Epithelial cell of alveolus of lung (primary cell): ENCODE measurements at places on chromosomes 2 and 18. TPM values are rescaled to one million over a fixed set of nuclear protein-coding genes. Genes with fewer than 3 reads are reported as not detected.

RGPD8 gene
- total RNA-seq = 0.56 and 2.3 TPM in 2 replicates

GCKR gene
- 0.24 and 0.39 TPM in 2 replicates for total RNA-seq

AP1S3 gene
- 3.7 and 5.5 TPM in 2 replicates for total RNA-seq

GPR45 gene
- total RNA-seq = not detected in 2 replicates

CCDC85A gene
- 0.78 TPM in 1 of 2 replicates, not detected in the other for total RNA-seq

ANKRD30BL gene
- not detected in 2 replicates for total RNA-seq

CNRIP1 gene
- 25.4 and 39.2 TPM in 2 replicates for total RNA-seq

TLX2 gene
- total RNA-seq = not detected in 2 replicates

ARHGAP25 gene
- total RNA-seq = 1.4 and 2.2 TPM in 2 replicates

OXER1 gene
- 0.13 and 0.32 TPM in 2 replicates for total RNA-seq

GNLY gene
- total RNA-seq = 0.24 TPM in 1 of 2 replicates, not detected in the other

GPBAR1 gene
- 0.26 and 0.88 TPM in 2 replicates for total RNA-seq

LMAN2L gene
- 22.0 and 24.7 TPM in 2 replicates for total RNA-seq

FKBP7 gene
- total RNA-seq = 48.4 and 102 TPM in 2 replicates

SCYGR4 gene
- not detected in 2 replicates for total RNA-seq

ABCG8 gene
- not detected in 2 replicates for total RNA-seq

CRYGD gene
- not detected in 2 replicates for total RNA-seq

GREB1 gene
- total RNA-seq = 0.13 and 1.4 TPM in 2 replicates

DES gene
- total RNA-seq = under 0.01 and 20.4 TPM in 2 replicates

GRB14 gene
- total RNA-seq = 1.3 TPM in 1 of 2 replicates, not detected in the other

CENPA gene
- 7.7 and 18.0 TPM in 2 replicates for total RNA-seq

CPO gene
- not detected in 2 replicates for total RNA-seq

ASIC4 gene
- 0.64 TPM in 1 of 2 replicates, not detected in the other for total RNA-seq

IL1F10 gene
- not detected in 2 replicates for total RNA-seq

SCN7A gene
- total RNA-seq = 3.5 and 5.2 TPM in 2 replicates

FABP1 gene
- total RNA-seq = not detected in 2 replicates

PDE1A gene
- total RNA-seq = 0.13 and 15.3 TPM in 2 replicates

SGO2 gene
- 9.1 and 10.5 TPM in 2 replicates for total RNA-seq

FOXD4L1 gene
- under 0.01 and 0.16 TPM in 2 replicates for total RNA-seq

BCL11A gene
- total RNA-seq = 2.5 and 5.4 TPM in 2 replicates

REG3G gene
- not detected in 2 replicates for total RNA-seq

CIDEA gene
- 0.91 TPM in 1 of 2 replicates, not detected in the other for total RNA-seq

PSD4 gene
- total RNA-seq = 8.3 and 14.8 TPM in 2 replicates
